Left renal pelvis (tissue), 4 donors: ENCODE measurements at places on chromosomes 11 and 22. TPM values are rescaled to one million over a fixed set of nuclear protein-coding genes. Genes with fewer than 3 reads are reported as not detected.

Gene FGF19
- polyA plus RNA-seq, result 0.73 TPM

Gene C22orf42
- polyA plus RNA-seq, result not detected

Gene OR5A1
- 0.05 TPM for polyA plus RNA-seq

Gene PIWIL4
- polyA plus RNA-seq, result 4.2 TPM

Gene VWCE
- 1.5 TPM for polyA plus RNA-seq

Gene CASP12
- polyA plus RNA-seq, result 0.68 TPM

Gene JAM3
- 52.6 TPM for polyA plus RNA-seq

GRCh38 chr11:31443802-31444201 is 65.6 kb downstream of the IMMP1L start:
- no peak for DNase-seq

GRCh38 chr11:63985812-63986155 is 454 bp upstream of the OTUB1 start:
- no peak for DNase-seq

DNA sequence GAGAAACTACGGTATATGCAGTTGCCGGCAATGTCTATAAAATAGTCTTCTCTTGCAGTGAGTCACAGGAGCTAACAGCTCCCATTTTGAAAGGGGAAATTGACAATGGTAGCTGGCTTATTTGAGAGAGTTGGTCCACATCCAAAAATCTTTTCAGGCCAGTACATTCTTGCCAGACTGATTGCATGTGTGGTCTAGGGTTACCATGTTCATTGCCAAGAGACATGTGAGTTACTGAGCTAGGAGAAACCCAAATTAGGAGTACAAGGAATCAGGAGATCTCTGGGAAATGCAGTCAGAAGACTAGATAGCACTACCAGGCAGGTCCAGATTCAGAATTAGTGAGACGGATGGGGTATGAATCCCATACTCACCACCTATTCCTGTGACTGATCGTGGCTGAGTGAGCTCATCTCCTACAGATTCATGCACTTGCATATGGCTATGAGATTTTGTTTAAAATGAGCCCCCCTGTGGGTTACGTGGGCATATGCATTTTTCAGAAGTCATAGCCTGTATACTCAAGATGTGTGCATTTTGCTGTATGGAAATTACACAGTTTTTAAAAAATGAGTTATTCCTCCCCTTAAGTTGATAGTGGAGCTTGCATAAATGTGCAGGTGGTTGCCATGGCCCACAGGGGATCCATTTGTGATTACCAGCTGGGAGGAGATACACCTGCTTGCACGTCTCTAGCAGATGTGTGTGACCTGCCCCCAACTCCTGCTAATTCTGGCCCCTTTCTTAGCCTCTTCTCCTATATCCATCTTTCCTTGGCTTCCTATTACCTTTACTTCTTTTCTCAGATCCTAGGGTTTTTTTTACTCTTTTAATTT is 102.7 kb downstream of the COMMD9 start:
- DNase-seq, result no peak
